IPS-NIHi11 (cell line): ENCODE measurements at places on chromosomes 11 and 22.

GRCh38 chr22:48720662-48721394 lies 1106.8 kb downstream of the BRD1 start:
- no peak for DNase-seq

DNA sequence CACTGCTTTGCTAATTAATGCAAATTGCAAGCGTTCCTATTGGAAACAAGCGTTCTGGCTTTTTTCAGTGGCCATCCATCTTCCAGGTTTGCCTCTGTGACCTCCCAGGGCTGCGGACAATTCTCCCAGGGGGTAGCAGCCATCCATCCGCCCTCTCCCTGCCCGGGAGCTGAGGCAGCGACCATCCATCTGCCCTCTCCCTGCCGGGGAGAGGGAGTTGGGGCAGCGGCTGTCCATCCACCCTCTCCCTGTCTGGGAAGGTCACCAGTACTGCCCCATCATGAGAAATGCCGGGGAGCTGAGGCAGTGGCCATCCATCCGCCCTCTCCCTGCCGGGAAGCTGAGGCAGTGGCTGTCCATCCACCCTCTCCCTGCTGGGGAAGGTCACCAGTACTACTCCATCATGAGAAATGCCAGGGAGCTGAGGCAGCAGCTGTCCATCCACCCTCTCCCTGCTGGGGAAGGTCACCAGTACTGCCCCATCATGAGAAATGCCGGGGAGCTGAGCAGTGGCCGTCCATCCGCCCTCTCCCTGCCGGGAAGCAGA lies 394.7 kb downstream of the BRD1 start:
- no peak for DNase-seq

- no peak for DNase-seq
Measured at GRCh38 chr22:31477329-31477728, 12.3 kb downstream of the EIF4ENIF1 start.

- DNase-seq = no peak
Measured at GRCh38 chr22:49192180-49192856, 635.4 kb downstream of the BRD1 start.

DNA sequence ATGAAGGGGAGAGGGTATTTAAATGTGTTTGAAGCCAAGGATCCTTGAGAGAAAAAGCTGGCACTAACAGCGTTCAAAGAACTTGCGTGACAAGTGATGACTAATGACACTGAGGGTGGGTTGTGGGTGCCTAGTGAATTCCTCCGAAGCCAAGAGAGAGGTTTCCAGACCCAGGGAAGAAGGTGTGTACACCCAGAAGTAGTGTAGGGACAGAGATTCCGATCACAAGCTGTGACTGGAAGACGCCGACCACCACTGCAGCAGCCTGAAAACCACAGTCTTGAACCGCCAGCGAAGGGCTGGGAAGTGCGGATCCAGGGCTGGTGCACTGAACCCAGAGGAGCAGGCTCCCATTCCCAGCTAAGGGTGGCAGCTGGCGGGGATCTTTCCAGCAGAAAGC lies 9.5 kb downstream of the PPARA start:
- no peak for DNase-seq

GRCh38 chr22:47239474-47239860 lies 477.0 kb downstream of the TBC1D22A start:
- no peak for DNase-seq

GRCh38 chr11:117535850-117536411 lies 208.3 kb downstream of the CEP164 start:
- no peak for DNase-seq

DNA sequence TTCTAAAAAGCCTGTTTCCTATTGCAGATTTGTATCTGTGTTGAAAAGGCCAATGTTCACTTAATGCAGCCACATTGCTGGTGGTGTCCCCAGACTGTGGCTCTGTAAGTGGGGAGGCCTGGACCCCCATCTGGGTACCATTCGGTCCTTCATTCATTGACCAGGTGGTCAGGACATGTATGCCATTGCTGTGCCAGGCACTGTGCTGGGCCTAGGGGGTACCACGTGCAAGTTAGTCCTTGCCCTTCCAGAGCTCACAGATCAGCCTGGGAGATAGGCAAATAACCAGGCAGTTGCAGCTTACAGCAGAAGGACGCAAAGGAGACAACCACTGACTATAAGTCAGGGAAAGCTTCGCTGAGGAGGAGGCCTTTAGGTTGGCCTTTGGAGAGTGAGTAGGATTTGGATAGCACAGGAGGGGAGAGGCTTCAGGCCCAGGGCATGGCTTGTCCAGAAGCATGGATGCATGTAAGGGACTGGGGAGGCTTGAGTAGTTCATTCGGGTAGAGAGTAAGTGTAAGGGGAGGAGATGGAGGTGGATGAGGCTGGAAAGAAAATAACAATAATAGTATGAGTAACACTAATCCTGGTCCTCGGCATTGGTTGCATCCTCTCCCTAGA lies 5.0 kb downstream of the PRDM11 start:
- no peak for DNase-seq

DNA sequence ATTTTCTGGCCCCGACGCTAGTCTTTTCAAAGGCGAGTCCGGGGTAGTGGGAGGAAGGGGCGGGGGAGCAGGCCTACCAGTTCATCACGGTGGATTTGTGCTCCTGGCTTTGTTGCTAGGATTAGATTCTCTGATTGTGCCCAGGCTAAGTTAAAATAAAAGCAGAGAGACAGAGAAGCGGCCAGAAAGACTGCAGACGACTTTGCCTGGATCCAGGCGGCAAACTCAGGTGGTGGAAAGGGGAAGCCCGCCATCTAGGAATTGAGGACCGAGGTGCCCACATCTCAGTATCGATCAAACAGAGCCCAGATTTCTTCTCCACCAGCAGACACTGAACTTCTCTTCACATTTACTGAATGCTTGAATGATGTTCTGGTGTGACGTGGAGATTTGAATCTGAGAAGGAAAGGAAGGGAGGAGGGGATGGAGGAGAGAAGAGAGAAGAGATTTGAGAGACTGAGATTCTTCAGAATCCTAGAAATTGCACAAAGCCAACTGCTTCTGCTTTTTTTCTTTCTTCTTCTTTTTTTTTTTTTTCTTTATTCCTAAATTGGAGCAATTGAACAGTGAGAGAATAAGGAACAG lies 2.7 kb downstream of the FAT3 start:
- peak; percentile 26 for DNase-seq

GRCh38 chr11:121797496-121797895 lies 318.5 kb downstream of the BLID start:
- no peak for DNase-seq

- DNase-seq = no peak
Measured at GRCh38 chr11:30868626-30869081, 282.5 kb upstream of the MPPED2 start.

- DNase-seq = no peak
Measured at GRCh38 chr11:17369684-17370243, 18.2 kb downstream of the NCR3LG1 start.

DNA sequence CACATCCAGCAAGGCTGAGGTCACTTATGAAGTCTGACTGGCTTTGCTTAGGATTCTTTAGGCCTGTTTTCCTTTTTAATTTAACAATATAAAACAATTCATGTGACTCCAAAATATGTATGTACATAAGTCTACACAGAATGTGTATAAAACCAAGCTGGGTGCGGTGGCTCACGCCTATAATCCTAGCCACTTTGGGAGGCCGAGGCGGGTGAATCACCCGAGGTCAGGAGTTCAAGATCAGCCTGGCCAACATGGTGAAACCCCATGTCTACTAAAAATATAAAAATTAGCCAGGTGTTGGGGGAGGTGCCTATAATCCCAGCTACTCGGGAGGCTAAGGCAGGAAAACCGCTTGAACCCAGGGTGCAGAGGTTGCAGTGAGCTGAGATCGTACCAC lies 83.1 kb downstream of the SHANK2 start:
- DNase-seq = no peak

GRCh38 chr22:49380828-49381114 lies 446.9 kb downstream of the BRD1 start:
- no peak for DNase-seq

DNA sequence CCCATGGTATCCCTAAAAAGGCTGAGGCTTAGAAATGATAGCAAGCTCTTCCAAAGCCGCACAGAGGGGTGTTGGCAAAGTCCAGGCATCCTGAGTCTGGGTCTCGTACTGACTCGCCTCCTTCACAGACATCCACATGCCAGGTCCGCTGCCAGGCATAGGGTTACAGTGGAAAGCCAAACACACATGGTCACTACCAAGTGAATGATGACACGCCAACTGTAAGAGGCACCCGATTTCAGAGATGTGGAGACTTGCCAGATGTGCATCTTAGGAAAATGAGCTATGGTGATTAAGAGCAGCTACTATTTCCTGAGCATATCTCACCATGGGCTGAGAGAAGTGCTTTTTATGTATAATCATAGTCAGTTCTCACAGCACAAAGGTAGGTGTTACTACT lies 314.9 kb downstream of the MIAT start:
- DNase-seq = no peak

- peak; percentile 55 for DNase-seq
Measured at GRCh38 chr11:64649291-64649697, 58.3 kb downstream of the SLC22A12 start.

DNA sequence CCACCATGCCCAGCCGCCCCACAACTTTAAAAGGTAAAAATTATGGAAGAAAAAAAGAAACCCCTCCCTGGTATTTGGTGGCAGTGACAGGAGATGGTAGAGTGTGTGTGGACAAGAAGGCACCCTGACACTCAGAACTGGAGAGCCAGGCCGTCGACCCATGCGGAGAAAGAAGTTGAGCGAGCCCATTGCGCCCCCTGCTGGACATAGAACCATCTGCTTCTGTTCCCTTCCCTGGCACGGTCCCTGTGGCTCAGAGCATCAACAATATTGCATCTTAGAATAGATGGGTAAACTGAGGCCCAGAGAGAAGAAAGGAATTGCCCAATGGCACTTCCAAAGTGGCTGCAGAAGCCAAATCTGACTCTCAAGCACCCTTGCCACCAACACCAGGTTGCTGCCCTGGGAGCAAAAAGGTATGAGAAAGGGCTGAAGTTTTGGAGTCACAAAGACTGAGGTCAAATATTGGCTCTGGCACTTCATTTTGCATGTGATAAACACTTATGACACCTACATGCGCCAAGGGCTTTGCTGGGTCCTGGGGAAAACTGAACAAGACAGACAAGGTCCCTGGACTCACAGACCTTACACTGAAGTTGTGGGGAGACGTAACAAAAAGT lies 8.6 kb downstream of the MRPL11 start:
- DNase-seq = peak; percentile 79

GRCh38 chr11:64232967-64233315 lies 1.4 kb upstream of the VEGFB start:
- DNase-seq = no peak

DNA sequence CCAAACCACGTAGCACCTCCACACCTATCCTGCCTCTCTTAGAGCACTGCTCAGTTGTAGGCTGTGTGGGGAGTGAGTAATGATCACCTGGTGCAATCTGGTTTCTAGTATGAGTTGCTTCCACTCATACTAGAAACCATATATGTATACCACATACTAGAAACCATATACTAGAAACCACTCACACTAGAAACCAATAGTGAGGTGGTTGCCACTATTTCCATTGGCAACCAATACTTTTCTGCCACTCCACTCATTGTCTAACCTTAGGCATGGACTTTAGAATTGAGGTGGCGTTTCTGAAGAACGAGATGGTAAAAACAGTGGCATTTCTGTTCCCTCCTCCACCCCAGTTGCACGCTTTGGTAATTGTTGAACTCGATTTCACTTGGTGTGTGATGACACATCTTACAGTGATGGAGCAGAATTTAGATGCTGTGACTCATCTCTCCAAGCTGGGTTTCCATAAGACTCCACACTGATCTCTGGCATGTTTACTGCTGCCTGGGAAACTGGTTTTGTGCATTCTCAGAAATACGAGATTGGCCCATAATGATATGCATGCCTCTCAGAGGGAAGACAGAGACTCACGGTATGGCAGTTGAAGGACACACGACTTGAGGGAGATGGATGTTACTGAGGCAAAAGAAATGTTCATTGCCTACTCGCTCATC lies 82.9 kb downstream of the KIRREL3 start:
- no peak for DNase-seq

GRCh38 chr22:22713416-22713815 lies 69.0 kb downstream of the GGTLC2 start:
- DNase-seq = no peak

- no peak for DNase-seq
Measured at GRCh38 chr11:1852271-1852876, 510 bp upstream of the LSP1 start.

- DNase-seq = peak; percentile 60
Measured at GRCh38 chr11:561148-562003, 606 bp downstream of the RASSF7 start.

GRCh38 chr22:24106385-24107381 lies 74.6 kb upstream of the SUSD2 start:
- DNase-seq = peak; percentile 43

GRCh38 chr11:123797114-123797513 lies 9.0 kb downstream of the OR6M1 start:
- no peak for DNase-seq

- no peak for DNase-seq
Measured at GRCh38 chr11:13118650-13119049, 109.5 kb downstream of the RASSF10 start.

DNA sequence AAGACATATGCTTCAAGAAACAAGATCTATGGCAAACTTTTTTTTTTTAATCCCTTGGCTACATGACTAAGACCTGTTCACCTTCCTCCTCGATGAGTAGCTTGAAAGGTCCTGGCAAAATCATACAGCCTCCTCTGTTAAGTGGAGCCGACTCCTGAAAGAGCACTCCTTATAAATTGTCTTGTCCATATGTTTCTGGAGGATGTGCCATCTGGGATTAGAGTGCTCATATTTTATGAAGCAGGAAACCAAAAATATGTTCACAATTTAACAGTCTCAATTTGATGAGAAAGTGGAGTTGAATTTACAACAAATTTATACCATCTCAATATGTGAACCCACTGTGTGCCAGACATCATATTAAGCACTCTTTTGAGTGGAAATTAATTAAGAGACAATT lies 912.1 kb upstream of the FAT3 start:
- DNase-seq = no peak

DNA sequence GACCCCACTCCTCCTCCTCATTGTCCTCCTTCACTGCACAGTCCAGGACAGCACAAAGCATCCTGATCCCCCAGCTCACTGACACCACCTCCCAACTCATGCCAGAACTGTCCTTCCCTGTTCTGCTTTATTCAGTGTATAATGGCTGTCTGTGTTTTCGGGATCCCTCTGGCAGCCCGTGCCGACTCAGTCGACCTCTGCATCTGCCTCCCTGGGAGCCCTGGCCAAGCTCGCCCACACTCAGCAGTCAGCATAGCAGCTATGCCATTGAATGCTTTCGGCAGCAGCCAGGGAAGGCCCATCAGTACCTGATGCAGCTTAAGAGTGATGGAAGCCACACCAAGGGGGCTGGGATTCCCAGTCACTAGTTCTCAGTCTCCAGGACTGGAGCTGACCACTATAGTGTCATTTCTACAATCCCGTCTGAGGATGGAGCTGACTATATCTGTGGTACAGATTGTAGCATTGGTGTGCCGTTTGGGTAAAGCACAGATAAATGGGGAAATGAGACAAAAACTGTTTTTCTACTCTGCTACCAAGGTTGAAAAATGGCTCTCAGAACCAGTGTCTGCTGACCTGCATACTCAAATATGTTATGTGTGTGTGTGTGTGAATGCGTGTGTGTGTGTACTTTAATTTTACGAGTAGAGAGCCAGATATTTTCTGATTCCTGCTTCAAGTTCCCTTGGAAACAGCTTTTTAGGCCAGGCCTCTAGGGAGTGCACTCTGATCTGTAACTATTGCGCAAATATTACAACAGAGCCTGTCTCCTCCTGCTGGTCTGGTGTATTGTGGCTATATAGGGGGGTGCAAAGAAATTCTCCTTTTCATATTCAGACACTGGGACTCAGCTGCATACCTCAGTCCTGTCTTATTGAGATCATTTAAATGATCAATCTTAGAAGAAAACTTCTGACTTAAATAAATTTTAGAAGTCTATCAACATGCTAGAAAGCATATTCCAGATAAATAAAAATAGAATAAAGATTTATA lies 78.8 kb upstream of the TOP3B start:
- DNase-seq = no peak

- DNase-seq = no peak
Measured at GRCh38 chr11:72129381-72129780, 6.1 kb upstream of the FOLR3 start.
